Right renal cortex interstitium (tissue), 3 donors: ENCODE measurements at places on chromosomes 5 and 9. TPM values are rescaled to one million over a fixed set of nuclear protein-coding genes. Genes with fewer than 3 reads are reported as not detected.

GRCh38 chr9:73565833-73566465 lies 414.3 kb downstream of the ANXA1 start:
- no peak for DNase-seq

- DNase-seq: no peak
Observed at GRCh38 chr9:134669399-134669955, 27.9 kb downstream of the COL5A1 start.

DNA sequence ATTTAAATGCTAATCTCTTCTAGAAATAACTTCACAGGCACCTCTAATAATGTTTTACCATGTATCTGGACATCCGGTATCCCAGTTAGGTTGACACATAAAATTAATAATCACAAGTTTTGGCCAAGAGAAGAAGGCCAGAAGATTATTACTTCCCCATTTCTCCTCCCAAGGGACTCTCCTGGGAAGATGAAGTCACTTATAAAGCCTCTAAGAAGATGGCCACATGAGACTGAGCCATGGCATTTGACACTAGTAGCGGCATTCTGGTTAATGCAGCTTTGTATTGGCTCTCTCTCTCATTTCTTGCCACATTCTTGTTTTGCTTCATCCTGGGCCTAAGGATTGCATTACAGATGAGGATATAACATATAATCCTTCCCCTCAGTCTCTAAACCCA lies 34.5 kb upstream of the RASA1 start:
- no peak for DNase-seq

GRCh38 chr5:28810751-28811136 lies 1772.4 kb upstream of the CDH9 start:
- DNase-seq: no peak

The GDA gene
- 0.31 TPM for polyA plus RNA-seq

The GPRIN1 gene
- polyA plus RNA-seq: 1.7 TPM

The CAMK2A gene
- polyA plus RNA-seq: 2.5 TPM

The RAD23B gene
- 164 TPM for polyA plus RNA-seq
